ENCODE measurements at places on chromosomes 5 and 9.

DNA sequence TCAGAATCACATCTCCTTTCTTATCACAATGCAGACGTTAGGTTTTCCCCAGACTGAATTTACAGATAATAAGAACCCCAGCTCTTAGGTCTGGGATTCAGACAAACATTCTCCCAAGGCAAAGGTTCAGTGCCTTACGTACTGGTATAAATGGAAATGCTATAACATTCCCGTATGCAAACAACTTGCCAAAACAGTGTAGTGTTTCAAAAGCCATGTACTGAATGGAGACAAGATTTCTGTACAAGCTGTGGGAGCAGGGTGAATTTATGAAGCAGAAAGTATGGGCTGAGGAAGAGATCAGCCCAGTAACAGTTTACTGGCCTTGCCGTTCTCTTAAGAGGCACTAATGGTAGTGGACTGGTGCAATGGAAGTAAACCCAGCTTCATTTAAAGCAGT lies 225.5 kb upstream of the ZNF462 start:
- no peak for DNase-seq

DNA sequence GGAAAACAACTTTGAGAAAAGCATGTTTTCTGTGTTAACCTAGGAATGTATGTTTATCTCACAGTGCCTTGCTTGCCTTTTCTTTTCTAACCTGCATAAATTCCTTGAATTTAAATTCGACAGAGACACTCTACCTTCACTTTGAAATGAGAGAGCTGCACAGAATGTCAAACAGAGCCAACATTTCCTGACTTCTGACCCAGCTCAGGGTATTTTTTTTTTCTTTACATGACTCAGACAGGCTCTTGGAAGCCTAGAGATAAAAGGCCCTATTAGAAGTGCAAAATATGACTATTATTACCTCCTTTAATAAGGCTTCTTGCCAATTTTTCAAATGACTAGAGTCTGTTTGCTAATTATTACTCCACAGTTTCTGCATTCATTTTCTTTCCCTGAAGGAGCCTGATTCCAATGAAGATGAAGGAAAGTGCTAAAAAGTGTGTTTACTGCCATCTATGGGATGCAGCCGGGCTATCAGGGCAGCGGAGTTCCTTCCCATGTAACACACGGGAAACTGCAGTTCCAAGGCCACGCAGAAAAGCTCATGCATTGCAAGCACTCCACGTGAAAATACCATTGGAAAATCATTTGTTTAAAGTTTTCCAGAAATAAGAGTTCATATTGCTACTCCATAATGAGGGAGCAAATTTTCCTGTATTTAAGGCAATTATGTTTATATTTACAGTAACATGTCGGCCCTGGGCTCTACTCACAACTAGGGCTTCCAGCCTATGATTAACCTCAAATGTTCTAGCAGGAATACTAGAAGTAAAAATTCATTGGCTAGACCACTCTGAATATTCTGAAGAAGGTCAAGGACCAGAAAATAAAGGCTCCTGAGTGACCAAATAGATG lies 485.6 kb downstream of the ZSWIM6 start:
- DNase-seq = peak; percentile 92

GRCh38 chr9:12718482-12719026 lies 25.4 kb downstream of the TYRP1 start:
- peak; percentile 7 for DNase-seq

GRCh38 chr5:68070591-68071281 lies 144.8 kb upstream of the PIK3R1 start:
- no peak for DNase-seq

GRCh38 chr5:14705556-14705955 lies 41.0 kb downstream of the OTULIN start:
- no peak for DNase-seq

DNA sequence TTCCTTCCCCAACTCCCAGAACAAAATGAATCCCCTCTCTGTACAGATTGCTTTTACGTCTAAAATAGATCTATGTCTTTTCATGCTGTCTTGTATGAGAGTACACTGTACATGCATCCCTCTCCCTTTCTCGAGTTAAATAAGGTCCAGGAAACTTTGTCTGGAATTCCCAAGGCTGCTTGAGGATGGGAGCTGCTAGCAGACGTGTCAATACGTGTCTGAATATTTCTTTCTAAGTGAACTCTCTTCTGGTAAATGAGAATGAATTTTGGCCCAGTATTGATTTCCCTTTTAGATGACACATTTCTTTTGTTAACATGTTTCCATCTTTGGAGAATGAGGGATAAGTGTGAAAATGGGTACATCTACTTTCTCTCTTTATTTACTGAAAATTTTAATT lies 59.6 kb upstream of the GAS1 start:
- no peak for DNase-seq

- no peak for DNase-seq
These were observed 88.0 kb downstream of the ARL15 start for GRCh38 chr5:54222336-54222735.
